ENCODE measurements at places on chromosomes 4 and X. TPM values are rescaled to one million over a fixed set of nuclear protein-coding genes. Genes with fewer than 3 reads are reported as not detected.

DNA sequence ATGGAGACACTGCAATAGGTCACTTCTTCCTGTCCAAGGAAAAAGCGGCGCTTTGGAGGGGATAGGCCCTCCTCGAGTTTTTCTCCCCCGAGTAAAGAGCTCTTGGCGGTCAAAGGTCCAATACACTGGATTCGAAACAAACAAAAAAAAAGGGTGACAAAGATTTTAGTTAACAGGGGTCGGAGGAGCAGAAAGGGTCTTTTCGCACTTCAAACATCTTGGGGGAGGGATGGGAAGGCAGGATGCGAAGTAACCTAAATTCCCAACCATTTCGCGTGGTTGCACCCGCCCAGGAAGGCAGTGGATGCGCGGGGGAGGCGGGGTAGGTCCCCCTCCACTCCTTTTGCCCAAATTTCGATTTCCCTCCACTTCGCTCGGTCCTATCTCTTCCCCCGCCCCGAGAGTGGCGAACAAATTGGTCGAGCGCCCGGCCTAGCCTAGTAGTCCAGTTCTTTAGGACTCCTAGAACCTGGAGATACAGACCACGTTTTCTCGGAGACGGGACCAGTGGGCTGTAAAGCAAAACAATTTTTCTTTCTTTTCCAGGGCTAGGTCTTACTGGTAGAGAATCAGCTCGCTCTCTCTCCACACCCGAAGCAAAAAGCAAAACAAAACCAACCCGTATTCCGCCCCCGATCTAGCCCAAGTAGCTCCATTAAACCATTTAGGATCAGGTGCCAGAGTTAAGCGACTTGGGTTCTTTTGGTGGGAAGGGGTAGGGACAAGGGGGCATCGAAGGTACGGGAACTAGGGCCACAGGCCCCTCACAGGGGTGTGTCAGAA lies 2.0 kb upstream of the STAG2 start:
- H3K36me3 ChIP-seq: no peaks in the 10 kb centered on the region
- H3K4me3 ChIP-seq: peak overlapping the region; percentile 80
- no peaks in the 10 kb centered on the region for H3K27me3 ChIP-seq
- H3K4me1 ChIP-seq: peaks cover 20% of the 10 kb centered on the region
- DNase-seq: no peak
- peak overlapping the region; percentile 99 for H3K27ac ChIP-seq

DNA sequence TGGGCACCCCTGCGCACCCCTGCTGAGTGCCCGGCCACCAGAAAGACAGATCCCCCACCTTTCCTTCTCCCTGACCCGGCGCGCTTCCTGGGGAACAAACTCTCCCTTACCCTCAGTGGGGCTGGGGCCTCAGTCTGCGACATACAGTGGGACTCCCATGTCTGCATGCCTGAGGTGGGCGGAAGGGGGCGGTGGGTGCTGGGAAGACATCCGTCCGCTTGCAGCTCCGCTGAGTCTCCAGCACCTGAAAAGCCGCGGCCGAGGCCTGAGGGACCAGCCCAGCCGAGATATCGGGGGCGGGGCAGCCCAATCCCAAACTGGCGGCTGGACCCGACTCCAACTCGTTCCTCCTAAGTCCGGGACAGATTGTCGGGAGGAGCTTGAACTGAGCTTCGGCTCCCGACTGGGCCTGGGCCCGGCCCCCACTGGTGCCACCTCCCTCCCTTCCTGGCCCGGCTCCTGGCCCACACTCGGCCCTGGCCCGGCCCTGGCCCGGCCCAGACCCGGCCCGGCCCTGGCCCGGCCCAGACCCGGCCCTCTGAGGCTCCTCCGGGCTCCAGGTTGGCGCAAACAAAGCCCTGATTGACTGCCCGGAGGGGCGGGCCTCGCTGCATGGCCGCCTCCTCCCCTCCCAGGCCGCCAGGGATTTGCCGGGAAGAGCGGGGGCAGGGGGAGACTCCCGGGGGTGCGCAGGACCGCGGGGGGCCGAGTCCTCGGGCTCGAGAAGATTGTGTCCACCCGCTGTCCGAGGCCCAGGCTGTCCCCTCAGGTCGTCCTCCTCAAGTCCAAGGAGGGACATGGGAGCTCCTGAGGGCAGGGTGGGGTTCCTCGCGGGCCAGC lies 877 bp upstream of the SLC16A2 start:
- H3K27me3 ChIP-seq: no peaks in the 10 kb centered on the region
- H3K4me1 ChIP-seq: peaks cover 37% of the 10 kb centered on the region
- H3K4me3 ChIP-seq: peak overlapping the region; percentile 64
- H3K36me3 ChIP-seq: no peaks in the 10 kb centered on the region
- DNase-seq: no peak
- peak overlapping the region; percentile 89 for H3K27ac ChIP-seq

DNA sequence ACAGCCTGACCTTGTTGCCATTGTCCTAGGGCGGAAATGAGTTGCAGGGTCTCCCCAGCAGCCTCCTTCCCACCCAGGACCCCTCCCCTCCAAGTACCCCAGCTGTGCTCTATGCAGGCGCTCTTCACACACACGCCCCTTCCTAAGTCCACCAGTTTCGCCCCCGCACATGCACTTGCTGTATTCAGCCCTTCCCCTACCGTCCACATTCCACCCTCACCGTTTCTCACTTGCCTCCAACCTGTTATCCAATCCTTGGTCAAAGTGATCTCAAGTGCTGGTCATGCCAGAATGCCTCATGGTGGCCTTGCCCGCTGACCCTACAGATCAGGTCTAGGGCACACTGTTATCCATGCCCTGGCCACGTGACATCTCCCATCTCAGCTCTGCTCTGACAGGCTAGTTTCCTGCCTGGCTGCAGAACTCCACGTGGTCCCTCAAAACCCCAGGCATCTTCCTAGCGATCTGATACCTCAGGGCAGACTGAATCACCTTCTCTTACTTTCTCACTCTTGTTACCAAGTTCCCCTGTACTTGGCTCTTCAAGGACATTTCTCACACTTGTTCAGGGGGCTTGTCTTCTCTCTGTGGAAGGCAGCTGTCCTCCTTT lies 39.7 kb downstream of the NSG1 start:
- H3K4me1 ChIP-seq: no peaks in the 10 kb centered on the region
- DNase-seq: no peak
- H3K36me3 ChIP-seq: peaks cover 7% of the 10 kb centered on the region
- no peaks in the 10 kb centered on the region for H3K27me3 ChIP-seq

- no peak for DNase-seq
- peaks cover 19% of the 10 kb centered on the region for H3K4me1 ChIP-seq
- peaks cover 7% of the 10 kb centered on the region for H3K36me3 ChIP-seq
Observed at GRCh38 chr4:8439914-8440491, 520 bp downstream of the ACOX3 start.

NWD2 gene
- not detected for total RNA-seq

MSL3 gene
- total RNA-seq: 16.0 TPM

TEX11 gene
- total RNA-seq: not detected

- no peak for DNase-seq
- no peak overlapping the region for H3K27ac ChIP-seq
- no peak overlapping the region for H3K4me3 ChIP-seq
- H3K27me3 ChIP-seq: no peaks in the 10 kb centered on the region
- no peaks in the 10 kb centered on the region for H3K36me3 ChIP-seq
Observed at GRCh38 chrX:112067601-112068000, 15.0 kb downstream of the TRPC5 start.

- H3K4me3 ChIP-seq: no peak overlapping the region
- no peak for DNase-seq
- H3K36me3 ChIP-seq: peaks cover 8% of the 10 kb centered on the region
- peak overlapping the region; percentile 37 for H3K27ac ChIP-seq
Observed at GRCh38 chr4:40471923-40472322, 136.8 kb downstream of the CHRNA9 start.

- no peaks in the 10 kb centered on the region for H3K36me3 ChIP-seq
- H3K4me1 ChIP-seq: no peaks in the 10 kb centered on the region
- H3K4me3 ChIP-seq: no peak overlapping the region
Observed at GRCh38 chrX:70979136-70979762, 48.4 kb upstream of the SLC7A3 start.

SHISA3 gene
- 1.5 TPM for total RNA-seq

DNA sequence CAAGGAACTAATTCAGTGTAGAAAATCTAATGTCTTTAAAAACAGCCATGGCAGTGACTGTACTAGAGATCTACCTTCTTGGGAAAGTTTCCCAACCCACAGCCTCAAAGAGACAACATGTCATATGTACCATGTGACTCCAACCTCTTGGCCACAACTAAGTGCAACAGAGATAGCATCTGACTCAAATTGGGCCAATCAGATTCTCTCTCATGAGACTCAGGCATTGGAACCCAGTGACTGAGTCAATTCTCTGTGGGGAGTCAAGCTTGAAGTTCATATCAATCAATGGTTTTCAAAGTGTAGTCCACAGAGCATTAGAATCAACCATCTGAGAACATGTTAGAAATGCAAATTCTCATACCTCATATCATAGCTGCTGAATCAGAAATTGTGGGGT lies 123.3 kb downstream of the MBNL3 start:
- no peak overlapping the region for H3K4me3 ChIP-seq
- H3K4me1 ChIP-seq: no peaks in the 10 kb centered on the region
- no peak for DNase-seq

FGFBP2 gene
- not detected for total RNA-seq

CLCN4 gene
- total RNA-seq: 0.76 TPM

DNA sequence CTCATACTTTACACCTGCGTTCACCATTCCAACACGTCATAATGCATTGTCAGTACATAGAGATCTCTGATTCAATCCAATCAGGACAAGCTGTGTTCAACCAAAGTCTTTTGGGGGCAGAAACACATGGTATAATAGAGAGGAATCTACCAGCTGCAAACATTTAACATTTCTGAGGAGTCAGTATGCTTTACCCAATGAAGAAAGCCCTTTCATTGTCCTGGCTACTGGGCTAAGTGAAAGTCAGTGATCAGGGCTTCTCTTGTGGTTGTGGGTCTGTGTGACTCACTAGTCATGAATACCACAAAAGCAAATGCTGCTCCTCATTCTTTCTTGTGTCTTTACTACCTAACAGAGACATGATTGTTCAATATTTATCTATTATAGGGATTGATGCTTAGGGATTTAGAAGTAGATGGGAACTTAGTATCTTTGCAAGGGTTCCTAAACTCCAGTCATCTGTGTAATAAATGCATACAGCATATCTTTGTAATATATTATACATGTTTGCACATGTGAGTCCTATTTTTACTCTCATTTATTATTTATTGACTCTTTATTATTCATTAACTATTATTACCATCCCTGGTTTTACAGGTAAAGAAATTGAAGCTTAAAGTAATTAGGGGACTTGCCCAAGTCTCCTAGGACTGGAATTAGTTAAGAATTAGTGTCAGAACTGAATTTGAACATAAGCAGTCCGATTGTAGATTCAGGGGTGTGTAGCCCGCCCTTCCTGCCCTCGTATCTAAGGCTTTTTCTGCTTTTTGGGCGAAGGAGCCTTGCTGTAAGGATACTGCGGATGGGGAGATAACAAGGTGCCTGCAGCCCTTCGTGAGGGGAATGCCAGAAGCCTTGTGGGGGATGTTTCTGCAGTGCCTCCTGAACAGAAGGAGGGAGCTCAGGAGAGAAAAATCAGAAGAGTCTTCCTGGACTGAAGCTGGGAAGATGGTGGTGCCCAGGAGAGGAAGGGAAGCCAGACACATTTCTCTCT lies 353.1 kb upstream of the BOD1L1 start:
- H3K36me3 ChIP-seq: no peaks in the 10 kb centered on the region
- H3K27me3 ChIP-seq: no peaks in the 10 kb centered on the region
- H3K27ac ChIP-seq: no peak overlapping the region
- DNase-seq: no peak

CT83 gene
- total RNA-seq: not detected

DNA sequence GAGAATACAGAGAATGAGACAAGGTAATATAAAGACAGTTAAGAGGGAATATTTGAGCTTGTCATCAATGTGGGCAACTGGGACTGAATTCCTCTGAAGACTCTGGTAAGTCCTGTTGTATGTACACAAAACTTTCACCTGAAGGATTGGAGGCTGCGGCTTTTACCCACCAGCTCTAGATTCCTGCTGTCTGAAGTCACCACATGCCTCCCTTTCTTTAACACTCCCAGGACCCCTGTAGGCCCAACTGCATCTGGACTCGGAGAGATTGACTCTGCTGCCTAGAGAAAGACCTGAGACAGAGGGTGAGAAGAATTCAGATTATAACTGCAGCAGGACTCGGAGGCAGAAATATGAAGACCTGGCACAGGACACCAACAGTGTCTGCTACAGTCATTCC lies 1048.0 kb downstream of the PDHA2 start:
- H3K27ac ChIP-seq: no peak overlapping the region
- H3K36me3 ChIP-seq: no peaks in the 10 kb centered on the region
- H3K27me3 ChIP-seq: no peaks in the 10 kb centered on the region
- no peak for DNase-seq
- no peaks in the 10 kb centered on the region for H3K4me1 ChIP-seq
- no peak overlapping the region for H3K4me3 ChIP-seq

REPS2 gene
- total RNA-seq: 0.97 TPM

TREX2 gene
- 1.4 TPM for total RNA-seq

DNA sequence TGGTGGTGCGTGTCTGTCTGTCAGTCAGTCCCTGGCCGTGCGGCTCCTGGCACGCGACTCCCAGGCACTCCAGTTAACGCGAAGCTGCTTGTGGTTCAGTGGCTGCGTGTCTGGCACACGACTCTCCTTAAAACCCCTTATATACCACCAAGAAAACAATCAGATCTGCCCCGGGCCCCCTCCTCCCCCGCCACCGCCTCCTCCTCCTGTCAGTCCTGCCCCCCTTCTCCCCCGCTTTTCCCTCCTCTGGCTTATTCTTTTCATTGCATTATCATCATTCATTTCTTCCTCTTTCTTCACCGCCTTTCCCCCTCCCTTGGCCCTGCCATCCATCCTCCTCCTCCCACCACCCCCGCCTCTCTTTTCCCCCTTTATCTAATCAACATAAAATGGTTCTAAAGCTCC lies at the start of gene NEUROG2:
TSS of gene NEUROG2 (minus strand) at position 115 of the 405 bp plus-strand sequence. CDS start 705 bp downstream, outside the sequence.
- peaks cover 62% of the 10 kb centered on the region for H3K27me3 ChIP-seq
- H3K4me3 ChIP-seq: peak within 1 kb of the TSS; percentile 45
- peaks cover 31% of the 10 kb centered on the region for H3K4me1 ChIP-seq
- no peak for DNase-seq
- H3K27ac ChIP-seq: no peak within 1 kb of the TSS

GPR34 gene
- total RNA-seq: 8.9 TPM

GRCh38 chr4:109872065-109872464 lies 24.2 kb downstream of the LRIT3 start:
- H3K4me3 ChIP-seq: no peak overlapping the region
- H3K27ac ChIP-seq: no peak overlapping the region
- no peaks in the 10 kb centered on the region for H3K27me3 ChIP-seq
- DNase-seq: no peak
- no peaks in the 10 kb centered on the region for H3K4me1 ChIP-seq
- H3K36me3 ChIP-seq: peaks cover 11% of the 10 kb centered on the region

GRCh38 chr4:86977621-86978184 lies 42.9 kb downstream of the AFF1 start:
- no peak for DNase-seq
- no peaks in the 10 kb centered on the region for H3K36me3 ChIP-seq
- H3K27ac ChIP-seq: peak overlapping the region; percentile 70
- no peak overlapping the region for H3K4me3 ChIP-seq

GRCh38 chr4:100008048-100008447 lies 58.0 kb upstream of the H2AZ1 start:
- no peak overlapping the region for H3K27ac ChIP-seq
- no peaks in the 10 kb centered on the region for H3K4me1 ChIP-seq
- H3K36me3 ChIP-seq: no peaks in the 10 kb centered on the region
- DNase-seq: no peak
